ENCODE measurements at places on chromosomes 6 and 20.

- DNase-seq: no peak
Measured at GRCh38 chr6:11722805-11723631, 55.6 kb downstream of the ADTRP start.

DNA sequence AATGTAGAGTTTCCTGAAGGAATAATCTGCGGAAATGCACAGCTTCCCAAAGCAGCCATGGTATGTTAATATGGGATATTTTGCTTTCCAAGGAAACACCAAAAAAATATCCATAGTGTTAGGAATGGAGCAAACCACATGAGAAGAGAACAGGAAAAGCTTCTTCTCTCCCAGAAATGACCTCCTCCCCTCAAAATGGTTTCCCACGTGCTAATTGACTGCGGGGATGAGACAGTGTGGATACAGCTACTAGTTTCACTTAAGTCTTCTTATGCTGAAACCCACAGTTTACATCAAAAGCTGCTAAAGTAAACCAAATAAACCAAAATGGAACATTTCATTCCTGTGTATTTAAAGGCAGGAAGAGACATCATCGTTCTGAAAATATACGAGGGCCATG lies 69.4 kb downstream of the FYN start:
- DNase-seq: no peak

- peak; percentile 89 for DNase-seq
Measured at GRCh38 chr6:2790588-2791449, 25.6 kb downstream of the WRNIP1 start.

DNA sequence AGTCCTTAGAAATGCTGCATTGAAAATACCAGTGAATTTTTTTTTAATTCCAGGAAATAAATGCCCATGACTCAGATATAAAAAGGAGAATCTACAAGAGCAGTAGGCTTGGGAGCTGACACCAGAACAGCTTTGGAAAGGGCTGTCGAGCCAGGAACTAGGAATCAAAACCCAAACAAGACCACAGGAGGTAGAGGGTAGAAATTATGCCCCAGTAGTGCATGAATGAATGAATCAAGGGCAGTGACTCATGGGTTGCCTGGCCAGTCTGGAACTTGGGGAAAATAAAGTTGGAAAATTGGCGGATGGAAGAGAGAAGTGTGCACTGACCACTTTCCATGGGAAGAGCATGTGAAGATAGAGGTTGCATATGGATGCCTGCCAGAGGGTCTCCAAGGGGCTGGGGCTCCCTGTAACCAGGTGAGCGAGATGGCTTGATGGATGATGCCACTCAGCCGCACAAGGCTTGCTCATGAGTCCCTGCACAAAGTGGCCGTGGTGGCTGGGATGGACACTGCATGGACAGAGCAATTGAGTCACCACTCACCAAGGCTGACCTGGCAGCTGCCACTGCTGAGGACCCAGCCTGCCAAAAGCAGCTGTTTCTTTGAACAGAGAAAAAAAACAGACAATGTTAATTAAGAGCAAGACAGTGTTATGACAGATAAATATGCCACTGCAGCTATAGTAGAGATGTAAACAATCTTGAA lies 15.2 kb upstream of the MCCD1 start:
- no peak for DNase-seq

GRCh38 chr6:136607932-136608772 lies 57.9 kb upstream of the MAP7 start:
- DNase-seq: peak; percentile 36

GRCh38 chr6:5246141-5247097 lies 14.3 kb downstream of the LYRM4 start:
- DNase-seq: no peak

DNA sequence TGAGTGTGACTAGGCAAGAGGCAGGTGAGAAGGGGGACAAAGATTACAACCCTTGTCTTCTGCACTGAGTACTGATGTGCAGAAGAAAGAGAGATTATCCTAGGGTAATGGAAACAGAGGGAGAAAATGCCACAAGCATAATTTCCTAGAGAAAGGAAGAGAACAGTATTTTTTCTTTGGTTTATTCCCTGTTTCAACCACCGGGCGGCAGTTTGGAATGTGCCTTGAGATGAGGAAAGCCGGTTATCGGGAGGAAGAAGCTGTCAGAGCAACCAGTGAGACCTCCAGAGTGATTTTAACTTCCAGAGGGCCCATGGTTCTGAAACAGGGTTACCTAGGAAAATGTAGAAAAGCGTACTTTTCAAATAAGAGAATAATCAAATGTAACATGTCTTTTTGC lies 121.4 kb downstream of the REV3L start:
- DNase-seq: peak; percentile 39

- no peak for DNase-seq
Measured at GRCh38 chr6:150492507-150492906, 107.2 kb upstream of the PLEKHG1 start.

- DNase-seq: peak; percentile 86
Measured at GRCh38 chr20:1718604-1719384, 61.2 kb upstream of the SIRPG start.

DNA sequence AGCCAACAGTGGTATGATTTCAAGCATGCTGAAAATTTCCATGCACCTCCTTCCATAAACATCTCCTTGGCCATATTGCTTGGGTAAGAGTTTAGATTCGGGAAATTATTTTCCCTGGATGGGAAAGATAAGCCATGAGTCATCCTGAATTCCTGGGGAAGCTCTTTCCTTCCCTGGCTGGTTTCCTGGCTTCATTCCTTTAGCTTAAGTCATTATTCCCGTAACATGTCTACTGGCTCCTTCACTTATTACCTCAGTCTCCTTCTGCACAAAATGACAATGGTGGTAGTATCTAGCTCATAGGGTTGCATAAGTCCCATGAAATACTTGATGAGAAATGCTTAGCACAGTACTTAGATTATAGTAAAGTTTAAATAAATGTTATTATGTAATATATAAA lies 27.6 kb downstream of the TINAG start:
- DNase-seq: peak; percentile 83

GRCh38 chr20:36266189-36266588 lies 29.9 kb downstream of the AAR2 start:
- no peak for DNase-seq

GRCh38 chr6:46927066-46927465 lies 5.3 kb upstream of the ADGRF5 start:
- DNase-seq: no peak

DNA sequence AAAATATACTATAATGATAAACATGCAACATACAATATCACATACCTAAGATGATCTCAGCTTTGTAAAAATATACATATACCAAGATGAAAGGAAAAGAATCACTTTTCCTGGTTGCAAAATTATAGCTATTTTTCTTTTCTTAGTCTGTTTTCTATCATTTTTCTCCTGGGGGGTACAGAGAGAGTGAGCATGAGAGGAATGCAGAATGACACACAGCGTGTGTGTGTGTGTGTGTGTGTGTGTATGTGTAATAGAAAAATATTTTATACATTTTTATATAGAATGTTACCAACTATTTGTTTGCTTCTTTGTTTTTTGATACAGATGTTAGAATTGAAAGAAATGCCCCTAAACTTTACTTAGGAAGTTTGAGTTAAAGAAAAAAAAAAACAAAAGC lies 64.3 kb downstream of the FAM83B start:
- DNase-seq: no peak

DNA sequence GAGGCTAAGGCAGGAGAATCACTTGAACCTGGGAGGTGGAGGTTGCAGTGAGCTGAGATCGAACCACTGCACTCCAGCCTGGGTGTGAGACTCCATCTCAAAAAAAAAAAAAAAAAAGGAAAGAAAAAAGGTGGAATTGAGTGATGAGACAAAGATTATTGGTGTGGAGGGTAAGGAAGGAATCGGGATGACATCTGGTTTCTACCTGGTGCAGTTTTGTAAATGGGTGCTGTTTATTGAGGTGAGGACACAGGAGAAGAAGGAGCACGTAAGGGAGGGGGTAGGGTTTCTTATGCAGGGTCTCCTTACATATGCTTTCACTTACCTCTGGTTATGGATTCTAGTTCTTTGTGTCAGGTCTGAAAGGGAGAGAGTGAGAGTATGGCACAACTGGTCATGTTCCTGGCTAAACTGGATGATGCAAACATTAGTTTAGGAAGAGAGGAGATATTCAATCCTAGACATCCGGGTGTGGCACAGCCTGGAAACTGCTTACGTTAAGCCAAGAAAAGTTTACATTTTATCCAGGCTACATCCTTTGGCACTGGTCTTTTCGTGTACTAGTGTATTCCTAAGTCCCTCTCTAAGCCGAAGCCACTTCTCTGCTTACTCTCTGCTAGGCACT lies 5.4 kb downstream of the RALY start:
- DNase-seq: no peak

DNA sequence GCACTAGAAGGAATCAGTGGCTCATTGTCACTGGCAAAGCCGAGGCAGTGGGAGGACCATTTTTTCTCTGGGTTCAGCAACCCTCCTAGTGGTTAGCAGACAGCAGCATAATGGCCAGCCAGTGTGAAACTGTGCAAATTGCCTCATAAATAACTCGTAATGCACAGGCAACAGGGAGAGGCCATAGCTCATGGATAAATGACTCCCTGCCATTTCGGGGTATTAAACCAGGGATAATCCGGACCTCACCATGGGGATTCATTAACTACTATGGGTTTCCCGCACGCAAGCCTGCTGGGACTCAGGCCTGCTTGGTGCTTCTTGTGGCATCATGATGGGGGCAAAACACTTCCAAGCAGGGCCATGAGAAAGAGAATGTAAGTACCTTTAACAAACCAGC lies 158.2 kb upstream of the CHD6 start:
- no peak for DNase-seq

DNA sequence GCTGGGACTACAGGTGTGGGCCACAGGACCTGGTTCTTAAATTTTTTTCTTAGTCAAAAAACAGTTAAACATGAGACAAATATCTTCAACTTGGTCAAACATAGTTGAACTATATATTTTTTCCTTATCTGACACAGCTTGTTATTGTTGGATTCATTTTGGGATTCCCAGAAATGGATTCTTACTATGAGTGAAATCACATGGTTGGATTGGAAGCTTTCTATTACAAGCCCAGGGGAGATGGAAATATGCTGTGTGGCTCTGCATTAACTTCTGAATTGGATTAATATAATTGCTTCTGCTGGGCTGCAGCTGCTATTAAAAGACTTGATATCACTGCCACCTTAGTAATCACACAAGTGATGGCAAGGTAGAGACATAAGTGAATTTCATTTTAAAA lies 126.4 kb upstream of the DUSP22 start:
- no peak for DNase-seq

DNA sequence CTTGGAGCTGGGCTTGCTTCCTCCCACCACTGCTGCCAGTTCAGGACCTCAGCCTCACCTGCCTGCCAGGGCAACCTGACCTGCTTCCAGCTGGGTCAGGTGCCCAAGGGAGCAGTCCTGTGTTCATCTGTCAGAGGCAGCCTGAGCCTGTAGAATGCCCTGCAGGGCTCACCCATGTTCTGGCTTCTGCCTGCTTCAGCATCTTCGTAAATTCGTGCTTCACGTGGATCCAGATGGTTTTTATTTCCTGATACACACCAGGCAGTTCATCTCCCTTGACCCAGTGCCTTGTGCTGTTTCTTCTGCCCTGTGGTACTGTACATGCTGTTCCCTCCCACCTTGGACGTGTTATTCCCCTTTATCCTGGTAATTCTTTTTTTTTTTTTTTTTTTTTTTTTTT lies 50.2 kb downstream of the ARID1B start:
- peak; percentile 28 for DNase-seq

DNA sequence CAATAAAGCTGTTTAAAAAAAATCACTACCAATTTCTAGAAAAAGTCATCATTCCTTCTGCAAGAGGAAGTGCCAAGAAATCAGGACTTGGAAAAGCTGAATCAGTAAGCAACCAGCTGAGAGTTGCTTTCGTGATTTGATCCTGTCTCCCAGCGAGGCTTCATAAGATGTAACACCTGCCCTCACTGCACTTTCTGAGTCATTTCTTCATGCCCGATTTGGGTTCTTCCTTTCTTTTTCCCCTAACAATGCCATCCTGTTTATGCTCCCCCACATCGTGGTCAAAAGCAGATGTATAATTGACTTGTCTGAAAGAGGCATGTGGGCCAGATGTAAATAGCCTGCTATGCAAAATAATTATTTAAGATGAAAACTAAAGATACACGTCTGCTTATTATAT lies 52.1 kb downstream of the RIPOR2 start:
- DNase-seq: peak; percentile 45

- DNase-seq: no peak
Measured at GRCh38 chr20:9078826-9079731, 10.2 kb downstream of the PLCB4 start.

DNA sequence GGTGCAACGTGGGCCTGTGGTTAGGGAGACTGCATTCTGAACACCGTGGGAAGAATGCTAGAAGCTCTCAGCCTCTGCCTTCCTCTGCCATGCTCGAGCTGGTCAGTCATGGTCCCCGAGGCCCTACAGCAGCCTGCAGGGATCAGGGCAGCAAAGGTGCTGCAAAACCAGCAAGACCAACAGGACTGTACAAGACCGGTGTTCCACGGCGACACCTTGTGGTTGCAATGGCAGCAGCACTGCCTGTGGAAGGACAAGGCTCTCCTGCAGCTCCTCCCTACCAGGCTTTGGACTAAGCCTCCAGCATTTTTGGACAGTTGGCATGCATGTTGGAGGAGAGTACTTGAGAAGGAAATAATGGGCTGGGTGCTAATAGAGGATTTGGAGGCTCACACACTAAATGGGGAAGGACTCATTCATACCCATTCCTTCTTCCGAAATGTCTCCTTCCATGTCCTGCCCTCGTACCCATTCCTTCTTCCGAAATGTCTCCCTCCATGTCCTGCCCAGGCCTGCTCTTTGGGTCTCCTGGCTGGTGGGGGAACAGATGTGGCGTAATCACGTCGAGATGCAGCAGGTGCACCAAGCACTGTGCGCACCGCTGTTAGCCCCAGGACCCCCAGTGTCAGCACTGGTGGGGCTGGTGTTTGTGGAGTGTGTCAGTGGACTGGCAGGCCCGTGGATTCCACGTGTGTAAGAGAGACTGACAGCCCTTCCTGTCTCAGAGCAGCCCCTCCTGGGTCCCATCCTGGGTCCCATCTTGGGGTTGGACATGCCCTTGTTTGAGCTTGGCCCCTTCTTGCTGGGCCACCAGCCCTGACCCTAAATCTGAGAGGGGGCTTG lies 18.6 kb upstream of the MYT1 start:
- no peak for DNase-seq
